ENCODE measurements at places on chromosomes 6 and 20.

DNA sequence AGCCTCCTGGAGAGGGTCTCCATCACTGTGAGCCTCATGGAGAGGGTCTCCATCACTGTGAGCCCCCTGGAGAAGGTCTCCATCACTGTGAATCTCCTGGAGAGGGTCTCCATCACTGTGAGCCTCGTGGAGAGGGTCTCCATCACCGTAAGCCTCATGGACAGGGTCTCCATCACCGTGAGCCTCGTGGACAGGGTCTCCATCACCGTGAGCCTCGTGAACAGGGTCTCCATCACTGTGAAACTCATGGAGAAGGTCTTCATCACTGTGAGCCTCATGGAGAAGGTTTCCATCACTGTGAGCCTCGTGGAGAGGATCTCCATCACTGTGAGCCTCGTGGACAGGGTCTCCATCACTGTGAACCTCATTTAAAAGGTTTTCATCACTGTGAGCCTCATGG, 140.0 kb downstream of the ERMARD start:
- DNase-seq: no peak

DNA sequence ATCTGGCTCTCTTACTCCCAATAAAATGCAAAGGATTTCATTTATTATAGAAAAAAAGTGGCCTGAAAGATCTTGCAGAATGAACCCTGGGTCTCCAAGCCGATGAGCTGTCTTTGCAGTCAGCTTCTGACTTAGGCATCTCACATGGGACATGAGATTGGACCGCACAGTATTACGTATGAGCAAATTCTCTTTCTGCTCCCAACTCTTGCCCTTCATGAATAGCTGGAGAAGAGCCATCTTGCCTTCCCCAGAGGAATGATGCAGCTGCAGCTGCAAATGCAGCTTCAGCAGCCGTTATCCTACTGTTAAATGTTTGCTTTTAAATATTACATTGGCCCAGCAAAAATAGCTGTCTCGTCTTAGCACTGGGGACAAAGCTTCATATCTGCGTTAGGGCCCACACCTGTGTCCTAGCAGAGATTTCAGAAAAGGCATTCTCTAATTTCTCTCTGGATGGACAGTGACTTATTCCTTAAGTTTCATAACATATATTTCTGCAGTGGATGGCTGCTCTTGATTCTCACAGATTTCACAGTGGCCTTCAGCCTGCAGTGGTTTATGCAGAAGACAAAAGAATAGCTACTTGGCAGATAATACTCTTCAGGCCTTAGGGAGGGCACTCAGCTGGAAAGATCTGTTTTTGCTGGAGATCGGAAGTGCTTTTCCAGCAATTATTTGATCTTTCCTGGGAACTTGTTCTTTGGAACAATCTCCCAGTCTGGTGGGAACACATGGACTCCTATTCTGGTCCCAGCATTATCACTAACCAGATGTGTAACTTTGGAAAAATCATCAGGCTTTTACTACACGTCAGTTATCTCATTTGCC, 129.2 kb downstream of the FYN start:
- no peak for DNase-seq

DNA sequence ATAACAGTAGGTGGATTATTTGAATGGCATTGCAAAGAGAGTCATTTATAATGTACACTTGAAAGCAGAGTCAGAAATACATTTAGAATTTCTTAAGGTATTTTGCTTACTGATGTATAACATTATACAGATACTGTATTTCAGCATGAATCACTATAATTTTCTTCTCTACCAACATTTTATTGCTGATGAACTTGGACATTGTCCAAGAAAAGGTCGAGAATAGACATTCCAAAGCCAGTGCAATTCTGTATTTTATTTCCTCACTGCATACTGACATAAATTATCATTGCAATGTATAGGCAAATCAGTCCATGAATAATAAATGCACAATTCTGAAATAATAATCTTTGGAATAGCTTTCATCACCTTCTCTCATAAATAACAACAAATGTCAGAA, 1420.0 kb upstream of the EYS start:
- no peak for DNase-seq

DNA sequence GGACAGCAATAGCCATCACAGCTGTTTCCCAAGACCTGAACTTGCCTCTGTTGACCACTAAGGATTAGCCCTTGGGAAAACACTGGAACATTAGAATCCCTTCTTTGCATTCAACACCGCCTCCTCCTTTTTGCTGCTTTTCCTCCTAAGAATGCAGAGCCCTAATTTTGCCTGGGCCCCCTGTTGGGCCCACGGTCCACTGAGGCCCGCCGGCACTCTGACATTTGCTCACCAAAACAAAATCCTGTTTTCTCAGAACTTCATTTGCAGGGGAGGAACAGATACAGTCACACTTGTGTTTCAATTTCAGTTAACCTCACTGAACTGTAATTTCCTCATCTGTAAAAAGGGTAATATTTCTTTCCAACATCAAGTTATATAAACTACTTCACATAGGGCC, 116.0 kb upstream of the JARID2 start:
- no peak for DNase-seq

Measured in neural crest cell (in vitro differentiated cells).